CD4-positive, alpha-beta T cell treated with Interleukin-4 for 4 hours (primary cell): ENCODE measurements at places on chromosomes 16 and 17.
A peak's percentile ranks its signal among the peaks of the same experiment; 100 is the strongest.

DNA sequence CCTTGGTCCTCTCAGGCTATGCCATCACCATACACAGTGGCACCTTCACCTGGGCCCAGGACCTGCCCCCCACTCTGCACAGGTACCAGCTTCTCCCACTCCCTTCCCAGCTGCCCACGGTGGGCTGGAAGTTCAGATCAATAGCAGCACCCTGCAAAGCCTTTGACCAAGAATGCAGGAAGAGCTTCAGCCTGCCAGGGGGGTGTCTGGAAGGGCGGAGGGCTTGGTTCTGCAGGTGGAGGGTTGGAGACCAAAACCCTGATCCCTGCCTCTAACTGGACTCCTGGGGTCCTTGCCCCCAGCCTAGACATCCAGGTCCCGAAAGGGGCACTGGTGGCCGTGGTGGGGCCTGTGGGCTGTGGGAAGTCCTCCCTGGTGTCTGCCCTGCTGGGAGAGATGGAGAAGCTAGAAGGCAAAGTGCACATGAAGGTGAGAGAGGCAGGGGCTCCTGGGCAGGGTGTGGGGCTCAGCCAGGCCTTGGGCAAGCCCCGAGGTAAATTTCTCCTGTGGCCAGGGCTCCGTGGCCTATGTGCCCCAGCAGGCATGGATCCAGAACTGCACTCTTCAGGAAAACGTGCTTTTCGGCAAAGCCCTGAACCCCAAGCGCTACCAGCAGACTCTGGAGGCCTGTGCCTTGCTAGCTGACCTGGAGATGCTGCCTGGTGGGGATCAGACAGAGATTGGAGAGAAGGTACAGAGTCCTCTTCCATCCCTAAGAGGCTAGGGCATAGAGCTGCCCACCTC is 34.3 kb downstream of the ABCC3 start:
- DNase-seq = no peak

DNA sequence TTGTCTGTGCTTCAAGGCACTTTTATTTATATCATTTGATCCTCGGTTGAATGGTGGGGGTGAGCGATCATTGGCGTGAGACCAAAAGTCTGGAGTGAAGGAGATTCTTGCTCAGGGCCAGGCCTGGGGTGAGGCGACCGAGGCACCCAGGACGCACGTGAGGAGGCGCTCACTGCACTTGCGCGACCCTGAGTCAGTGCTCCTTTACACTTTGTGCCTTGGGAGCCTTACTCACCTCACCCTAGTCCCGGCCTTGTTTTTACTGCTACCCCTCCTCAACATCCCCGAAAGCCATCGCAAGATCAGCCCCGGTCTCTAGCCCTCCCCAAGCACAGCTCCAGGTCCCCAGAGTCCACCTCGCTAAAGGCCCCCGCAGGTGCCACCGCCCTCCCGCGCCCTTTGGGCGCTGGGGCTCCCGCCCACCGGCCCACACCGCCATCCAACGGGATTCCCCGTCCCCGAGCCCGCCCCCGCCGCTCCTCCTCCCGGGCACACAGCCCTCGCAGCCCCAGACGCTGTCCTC is 496 bp downstream of the EZH1 start:
- peak; percentile 71 for DNase-seq

DNA sequence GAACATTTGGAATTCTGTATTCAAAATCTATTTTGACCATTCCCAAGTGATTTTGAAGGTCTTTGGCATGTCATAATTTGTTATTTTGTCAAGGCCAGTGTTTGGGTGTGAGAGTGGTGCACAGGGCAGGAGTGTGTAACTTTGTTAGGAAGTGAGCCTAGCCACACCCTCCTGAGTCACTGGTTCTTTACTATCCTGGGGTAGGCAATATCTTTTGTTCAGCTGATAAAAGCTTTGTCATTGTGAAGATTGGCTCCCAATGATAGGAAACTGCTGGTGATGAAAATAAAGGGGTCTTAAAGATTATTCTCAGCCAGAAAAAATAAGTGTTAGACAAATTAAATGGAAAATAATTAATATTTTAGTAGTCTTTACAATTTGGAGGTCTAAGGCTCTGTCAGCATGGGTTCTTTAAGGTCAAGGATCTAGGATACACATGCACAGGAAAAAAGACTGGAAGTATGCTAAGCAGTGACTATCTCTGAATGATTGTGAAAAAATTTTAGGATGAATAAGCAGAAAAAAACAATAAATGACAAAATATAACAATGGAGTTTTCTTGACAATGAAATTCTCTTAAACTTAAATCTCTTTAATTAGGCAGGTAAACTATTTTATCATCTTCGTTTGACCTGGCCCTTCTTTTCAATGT is 5.1 kb downstream of the UBN1 start:
- no peak for DNase-seq

DNA sequence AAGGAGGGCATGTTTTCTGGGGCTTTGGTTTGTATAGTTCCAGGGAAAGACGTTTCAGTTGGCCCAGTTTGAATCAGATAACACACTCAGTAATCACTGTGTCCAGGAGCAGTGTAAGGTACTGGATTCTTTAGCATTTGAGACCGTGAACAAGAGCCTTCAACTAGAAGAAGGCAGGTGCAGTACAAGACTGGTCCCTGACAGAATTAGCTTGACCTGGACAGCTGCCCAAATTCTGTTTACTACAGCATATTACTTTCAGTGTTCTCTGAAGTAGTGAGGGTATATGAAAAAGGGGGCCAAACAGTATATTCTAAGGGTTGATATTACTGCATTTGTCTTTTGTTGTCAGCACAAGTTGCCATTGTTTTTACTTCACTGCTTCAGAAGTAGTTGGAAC is 81.3 kb downstream of the COX10 start:
- DNase-seq = no peak

- DNase-seq = no peak
These were observed 344.6 kb downstream of the SOX9 start for GRCh38 chr17:72465191-72466024.
